Fibroblast of the conjunctiva (primary cell): ENCODE measurements at places on chromosomes 6 and 20.

DNA sequence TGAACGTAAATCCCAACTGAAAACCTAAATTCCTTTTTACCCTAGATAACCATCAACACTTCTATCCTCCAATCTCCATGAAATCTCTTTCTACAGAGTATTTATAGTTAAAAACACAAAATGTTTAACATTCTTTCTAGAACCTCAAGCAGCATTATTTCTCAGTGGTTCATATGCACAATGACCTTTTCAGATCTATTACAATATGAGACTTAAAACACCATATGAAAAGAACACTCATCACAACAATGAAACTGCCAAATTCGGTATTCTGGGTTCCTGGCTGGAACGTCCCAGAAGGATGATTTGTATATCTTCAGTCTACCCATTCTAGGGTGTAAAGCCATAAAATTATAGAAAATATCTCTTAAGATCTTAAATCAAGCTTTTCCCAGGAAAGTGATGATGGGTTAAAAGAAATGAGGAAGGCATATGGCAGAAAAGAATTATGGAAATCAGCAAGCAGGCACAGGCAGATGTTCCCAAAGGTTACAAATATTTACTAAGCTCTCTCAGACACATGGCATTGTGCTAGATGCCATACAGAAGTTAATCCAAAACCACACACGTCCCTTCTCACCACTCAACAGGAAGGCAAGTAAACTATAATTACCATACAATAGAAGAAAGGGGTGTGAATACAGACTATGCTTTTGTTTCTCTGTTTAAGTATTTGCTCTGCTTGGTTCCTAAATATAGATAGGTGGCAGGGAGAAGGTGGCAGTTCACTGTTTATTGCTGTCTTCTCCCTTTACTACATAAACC is 118.0 kb downstream of the CHD6 start:
- no peak for DNase-seq

GRCh38 chr20:48465271-48465670 is 362.5 kb downstream of the PREX1 start:
- no peak for DNase-seq

DNA sequence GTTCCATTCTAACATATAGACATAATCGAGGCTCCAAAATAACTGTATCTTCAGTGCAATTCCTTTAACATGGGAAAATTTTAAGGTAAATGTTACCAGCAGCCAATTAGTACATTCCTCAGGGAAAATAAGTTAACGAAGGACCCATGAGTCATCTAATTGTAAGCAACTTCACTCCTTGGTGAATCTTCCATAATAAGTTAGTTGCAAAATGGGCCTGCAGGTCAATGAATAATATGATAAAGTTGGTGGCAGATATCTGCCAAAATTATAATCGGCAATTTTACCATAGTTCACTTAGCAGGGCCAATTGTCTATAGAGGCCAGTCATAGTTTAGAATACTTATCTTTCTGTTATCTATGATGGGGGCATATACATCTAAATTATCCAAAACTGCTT is 42.3 kb downstream of the QRSL1 start:
- DNase-seq = no peak

DNA sequence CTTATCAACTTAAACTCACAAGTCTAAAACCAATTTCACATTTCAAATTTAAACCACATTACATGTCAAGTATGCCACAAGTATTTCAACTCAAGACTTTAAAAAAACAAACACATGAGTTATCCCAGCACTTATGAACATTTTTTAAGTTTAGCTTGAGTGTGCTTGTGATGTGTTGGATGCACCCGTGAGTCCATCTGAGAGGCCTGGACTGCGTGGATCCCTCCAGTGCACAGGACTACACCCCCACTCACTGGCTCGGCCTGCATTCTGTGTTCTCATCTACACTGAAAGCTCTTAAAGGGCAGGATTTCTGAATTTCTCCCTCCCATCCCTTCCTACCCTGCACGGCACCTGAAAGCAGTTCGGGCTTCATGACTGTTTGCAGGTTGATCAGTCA is 128.8 kb upstream of the CD93 start:
- no peak for DNase-seq

DNA sequence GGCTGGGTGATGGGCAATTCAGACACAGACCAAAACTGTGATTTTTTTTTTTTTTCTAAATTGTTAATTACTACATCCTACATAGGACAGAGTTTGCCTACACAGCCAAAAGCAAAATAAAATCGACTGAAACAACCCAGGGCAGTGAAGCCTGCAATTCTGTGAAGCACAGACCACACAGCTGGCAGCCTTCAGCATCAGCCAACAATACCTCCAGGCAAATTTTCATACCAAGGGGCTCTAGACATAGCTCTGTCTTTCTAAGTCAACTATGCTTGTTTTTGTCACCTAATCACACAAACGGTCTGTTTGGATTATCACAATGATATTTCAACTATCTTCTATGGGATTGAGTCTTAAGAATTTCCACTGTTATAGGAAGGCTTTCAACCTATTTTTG is 17.6 kb downstream of the RMND1 start:
- no peak for DNase-seq

- no peak for DNase-seq
Measured at GRCh38 chr6:37033819-37034795, 28.7 kb downstream of the FGD2 start.

DNA sequence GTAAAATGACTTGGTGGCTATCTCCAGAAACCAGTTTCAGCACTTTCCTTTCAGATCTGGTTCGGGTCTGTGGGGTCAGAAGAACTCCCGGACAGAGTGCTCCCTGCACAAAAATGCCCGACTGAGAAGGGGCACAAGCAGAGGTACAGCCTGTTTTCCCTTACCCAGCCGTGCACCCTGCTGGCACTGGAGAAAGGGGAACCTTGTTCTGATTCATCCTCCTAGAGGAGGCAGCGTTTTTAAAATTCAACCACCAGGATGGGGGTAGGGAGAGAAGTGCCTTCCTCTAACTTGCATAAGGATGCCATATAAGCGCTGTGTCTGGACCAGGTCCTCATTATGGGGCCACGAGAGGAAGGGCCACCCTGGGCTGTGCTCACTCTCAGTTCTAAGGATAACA is 17.6 kb downstream of the RIMS4 start:
- no peak for DNase-seq

DNA sequence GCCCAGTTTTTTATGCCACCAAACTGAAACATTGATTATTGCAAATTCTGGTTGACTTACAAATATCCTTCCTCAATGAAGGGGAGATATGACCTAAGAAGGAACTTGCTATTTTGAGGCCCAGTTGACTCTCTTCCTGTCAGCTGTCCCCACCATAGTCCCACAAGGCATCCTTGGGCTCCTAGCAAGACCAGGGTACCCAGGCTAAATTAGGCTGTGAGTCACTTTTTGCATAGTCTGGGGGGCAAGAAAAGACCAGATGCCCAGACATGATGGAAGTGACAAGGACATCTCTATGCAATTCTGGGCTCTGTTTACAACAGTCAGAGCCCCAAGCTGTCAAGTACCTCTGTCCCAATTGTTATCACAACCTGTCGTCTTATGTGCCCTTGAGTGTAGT is 31.8 kb upstream of the MAFB start:
- DNase-seq = no peak

DNA sequence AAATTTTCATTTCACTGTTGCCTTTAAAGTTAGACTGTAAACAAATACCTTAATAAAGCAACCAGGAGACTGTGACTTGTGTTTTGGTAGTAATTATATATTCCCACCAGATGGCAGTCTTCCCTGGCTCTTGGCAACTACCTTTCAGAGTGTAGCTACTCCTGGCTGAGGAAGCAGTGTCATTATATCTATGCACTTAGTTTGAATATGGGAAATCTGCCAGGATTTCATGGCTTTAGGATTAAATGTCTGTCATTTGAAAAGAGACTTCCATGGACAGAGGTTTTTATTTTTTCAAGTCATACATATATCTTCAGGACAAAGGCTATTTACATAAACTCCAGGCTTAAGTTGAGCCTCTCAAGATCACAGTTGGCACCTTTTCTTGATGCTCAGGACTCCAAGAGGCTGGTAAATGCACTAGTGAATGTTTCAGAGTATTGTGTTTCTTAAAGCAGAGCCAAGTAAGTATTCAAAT is 160.1 kb downstream of the C6orf58 start:
- peak; percentile 57 for DNase-seq
